Omental fat pad (tissue), 4 donors: ENCODE measurements at places on chromosomes 12 and 14. TPM values are rescaled to one million over a fixed set of nuclear protein-coding genes. Genes with fewer than 3 reads are reported as not detected.

DNA sequence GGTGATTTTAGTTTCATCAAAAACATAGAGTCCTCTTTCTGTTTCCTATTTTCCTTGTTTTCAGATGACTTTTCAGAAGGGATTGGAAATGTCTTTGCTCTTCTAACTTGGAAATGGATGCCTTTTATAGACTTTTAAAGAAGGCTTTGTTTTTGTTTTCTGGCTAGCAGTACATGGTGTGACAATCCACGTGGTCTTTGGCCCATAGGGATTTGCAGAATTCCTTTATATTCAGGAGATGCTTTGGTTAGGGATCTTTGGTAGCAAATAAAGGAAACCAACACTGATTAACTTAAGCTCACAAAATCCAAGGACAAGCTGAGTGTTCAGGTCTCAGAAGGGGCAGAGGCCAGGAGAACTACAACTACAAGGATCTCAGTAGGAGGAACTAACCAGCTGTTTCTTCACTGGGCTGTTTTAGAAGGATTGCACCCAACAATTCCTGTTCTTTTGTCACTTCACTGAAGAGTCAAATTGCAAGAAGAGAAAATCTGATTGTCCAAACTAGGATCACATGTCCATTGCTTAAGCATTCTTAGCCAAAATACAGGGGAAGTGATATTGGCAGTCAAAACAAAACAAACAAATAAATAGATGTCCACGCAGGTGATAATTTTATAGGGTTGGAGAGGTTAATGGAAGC is 58.6 kb upstream of the MANSC4 start:
- DNase-seq: no peak

- DNase-seq: no peak
These were observed 383.7 kb downstream of the EGLN3 start for GRCh38 chr14:33567023-33567728.

- no peak for DNase-seq
These were observed 22.2 kb downstream of the MANSC1 start for GRCh38 chr12:12327802-12328201.

- no peak for DNase-seq
These were observed 2.2 kb upstream of the EP400 start for GRCh38 chr12:131947482-131948027.

- no peak for DNase-seq
These were observed 733.9 kb downstream of the NRXN3 start for GRCh38 chr14:78904094-78904493.

Gene OXA1L
- total RNA-seq: 73.3 TPM

Gene TCTN2
- total RNA-seq: 5.4 TPM

DNA sequence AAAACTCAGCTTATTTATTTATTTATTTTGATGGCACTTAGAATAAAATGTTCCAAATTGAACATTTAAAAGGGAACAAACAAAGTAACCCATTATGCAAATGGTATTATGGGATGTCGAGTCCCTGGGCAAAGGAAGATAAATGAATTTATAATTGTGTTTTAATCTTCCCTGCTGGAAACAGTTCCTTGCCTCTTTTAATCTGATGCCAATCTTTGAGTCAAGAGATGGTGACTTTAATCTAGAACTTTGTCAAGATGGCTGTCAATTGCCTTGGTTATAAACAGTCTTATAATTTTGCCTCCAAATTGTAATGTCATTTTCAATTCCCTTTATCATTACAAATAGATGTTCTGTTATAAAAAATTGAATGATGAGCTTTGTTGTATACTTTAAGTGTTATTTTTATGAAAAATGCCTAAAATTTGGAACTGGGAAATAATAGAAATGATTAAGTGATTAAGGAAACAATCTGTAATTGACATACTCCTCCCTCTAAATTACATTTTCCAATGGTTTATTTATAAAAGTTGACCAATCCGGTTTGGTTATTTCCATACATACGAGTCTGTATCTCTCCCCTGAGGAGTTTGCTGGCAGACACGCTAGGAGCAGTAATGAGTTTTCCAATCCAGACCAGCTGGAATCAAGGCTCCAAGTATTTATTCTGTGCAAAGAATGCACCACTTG is 134.9 kb upstream of the FRMD6 start:
- DNase-seq: no peak

Gene ACYP1
- 17.0 TPM for total RNA-seq

DNA sequence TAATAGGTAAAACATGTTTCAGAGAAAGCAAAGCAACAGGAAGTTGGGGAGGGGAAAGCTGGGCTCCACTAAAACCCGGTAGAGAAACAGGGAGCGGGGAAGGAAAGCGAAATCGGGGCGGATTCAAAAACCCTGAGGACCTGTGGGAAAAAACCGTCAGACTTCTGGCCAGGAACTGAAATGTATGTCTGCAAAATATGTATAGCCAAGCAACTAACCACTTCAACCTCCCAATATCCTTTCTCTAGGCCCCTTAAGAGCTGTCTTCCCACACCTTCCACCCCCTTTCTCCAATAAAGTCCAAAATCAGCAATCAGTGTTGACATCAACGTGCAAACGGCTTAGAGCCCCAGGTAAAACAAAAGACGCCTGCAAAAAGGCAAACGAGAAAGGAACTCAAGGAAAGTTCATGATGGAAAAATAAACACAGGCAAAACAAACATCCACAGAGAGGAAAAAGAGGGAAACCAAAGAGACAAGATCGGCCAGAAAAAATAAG is 32.8 kb downstream of the SIX1 start:
- DNase-seq: no peak

Gene INSM2
- 0.47 TPM for total RNA-seq

- no peak for DNase-seq
These were observed 15.7 kb downstream of the NR1H4 start for GRCh38 chr12:100489251-100489820.

Gene HVCN1
- total RNA-seq: 12.2 TPM

Gene CCDC88C
- 9.6 TPM for total RNA-seq

- no peak for DNase-seq
These were observed 3.8 kb downstream of the ETV6 start for GRCh38 chr12:11653215-11653753.

DNA sequence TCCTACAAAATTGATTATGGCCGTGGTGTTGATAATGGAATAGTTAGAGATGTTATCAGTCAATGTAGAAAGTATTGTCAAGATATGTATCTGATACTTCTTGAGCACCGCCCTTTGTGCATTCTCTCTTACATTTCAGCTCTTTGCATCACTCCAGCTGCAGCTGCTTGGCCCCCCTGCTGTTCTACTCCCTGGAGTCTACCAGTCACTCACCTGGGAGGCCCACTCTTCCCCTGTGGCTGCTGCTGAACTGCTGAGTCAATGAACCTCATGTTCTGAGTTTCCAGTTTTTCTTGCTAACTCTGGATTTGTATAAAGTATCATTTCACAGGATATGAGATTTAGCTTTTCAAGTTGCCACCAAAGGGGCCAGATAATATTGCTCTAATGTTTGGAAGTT is 312.8 kb upstream of the SLC16A7 start:
- DNase-seq: no peak

DNA sequence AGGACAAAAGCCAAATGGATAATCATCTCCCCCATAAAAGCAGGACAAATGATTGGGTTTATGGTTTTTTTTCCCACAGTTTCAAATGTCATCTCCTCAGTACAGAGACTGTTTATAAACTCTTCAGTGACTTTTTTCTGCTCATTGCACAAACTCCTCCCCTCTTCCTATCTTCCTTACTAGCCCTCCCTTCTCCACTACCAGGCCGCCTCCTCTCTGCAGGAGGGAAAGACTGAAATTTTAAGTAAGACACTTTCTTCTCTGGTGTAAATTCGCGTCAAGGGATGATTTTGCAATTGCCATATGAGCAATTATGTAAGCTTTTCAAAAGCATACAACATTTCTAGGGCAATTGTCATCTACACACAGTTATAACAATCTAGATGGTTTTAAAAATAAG is 37.0 kb downstream of the BTG1 start:
- no peak for DNase-seq

GRCh38 chr14:65255029-65255545 is 152.8 kb upstream of the MAX start:
- DNase-seq: no peak

Gene TDG
- total RNA-seq: 20.1 TPM

GRCh38 chr12:131085816-131086591 is 132.3 kb downstream of the ADGRD1 start:
- DNase-seq: peak; percentile 8

DNA sequence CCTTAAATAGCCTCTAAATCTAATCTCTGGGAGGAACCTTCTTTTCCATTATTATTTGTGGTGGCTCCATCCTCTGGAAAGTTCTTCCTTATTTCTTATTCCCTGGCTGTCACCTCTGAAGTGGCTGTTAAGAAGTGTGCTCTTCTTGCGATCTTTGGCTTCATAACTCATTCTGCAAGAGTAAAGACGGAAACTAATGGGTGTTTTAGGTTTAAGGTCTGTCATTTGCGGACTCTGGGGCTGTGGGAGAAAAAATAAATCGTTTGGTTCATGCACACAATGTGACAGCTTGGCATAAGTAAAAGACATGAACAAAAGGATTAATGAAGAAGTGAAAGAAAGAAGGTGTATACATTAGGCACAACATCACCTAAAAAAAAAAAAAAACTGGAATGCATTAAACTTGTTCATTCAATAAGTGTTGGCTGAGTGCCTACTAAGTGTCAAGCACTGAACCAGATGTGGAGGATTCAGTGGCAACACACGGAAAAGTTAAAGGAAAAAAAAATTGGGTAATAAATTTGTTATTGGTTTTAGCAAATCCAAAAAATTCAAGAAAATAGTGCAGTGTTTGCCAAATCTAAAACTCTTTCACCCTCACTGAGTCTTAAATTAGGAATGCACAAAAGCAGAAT is 99.5 kb downstream of the ERGIC2 start:
- no peak for DNase-seq

- DNase-seq: no peak
These were observed 53.4 kb upstream of the PWP1 start for GRCh38 chr12:107632246-107632645.

Gene GPRC5D
- total RNA-seq: not detected

DNA sequence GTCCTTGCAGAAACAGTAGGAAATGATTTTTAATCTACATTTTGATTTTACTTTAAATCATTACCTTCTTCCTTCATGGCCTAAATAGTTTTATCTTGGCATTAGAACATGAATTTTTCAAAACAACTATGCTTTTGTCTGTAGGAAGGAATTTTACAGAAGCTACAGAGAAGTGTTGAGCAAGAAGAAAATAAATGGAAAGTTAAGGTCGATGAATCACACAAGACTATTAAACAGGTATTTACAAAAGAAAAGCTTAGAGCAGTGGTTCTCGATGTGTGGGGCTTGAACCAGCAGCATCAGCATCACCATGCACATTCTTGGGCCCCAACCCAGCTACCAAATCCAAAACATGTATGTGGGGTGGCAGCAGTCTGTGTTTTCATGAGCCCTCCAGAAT is 91.6 kb downstream of the KTN1 start:
- DNase-seq: no peak

DNA sequence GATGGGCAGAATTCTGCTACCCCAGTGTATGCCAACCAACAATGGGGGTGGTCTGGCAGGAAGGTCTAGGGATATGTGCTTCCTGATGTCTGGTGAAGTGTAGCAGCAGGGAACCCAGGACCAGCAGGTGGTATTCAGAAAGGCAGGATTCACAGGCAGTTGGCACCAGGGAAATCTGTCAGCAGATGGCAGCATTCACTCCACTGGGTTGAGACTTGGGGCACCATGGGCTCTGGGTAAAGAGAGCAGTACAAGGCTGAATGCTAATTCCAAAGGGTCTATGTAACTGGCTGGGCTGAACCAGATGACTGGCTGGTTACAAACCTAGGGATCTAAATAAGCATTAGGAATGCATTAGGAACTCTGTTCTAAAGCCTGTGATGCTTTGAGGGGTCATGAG is 466.9 kb upstream of the STXBP6 start:
- DNase-seq: no peak

DNA sequence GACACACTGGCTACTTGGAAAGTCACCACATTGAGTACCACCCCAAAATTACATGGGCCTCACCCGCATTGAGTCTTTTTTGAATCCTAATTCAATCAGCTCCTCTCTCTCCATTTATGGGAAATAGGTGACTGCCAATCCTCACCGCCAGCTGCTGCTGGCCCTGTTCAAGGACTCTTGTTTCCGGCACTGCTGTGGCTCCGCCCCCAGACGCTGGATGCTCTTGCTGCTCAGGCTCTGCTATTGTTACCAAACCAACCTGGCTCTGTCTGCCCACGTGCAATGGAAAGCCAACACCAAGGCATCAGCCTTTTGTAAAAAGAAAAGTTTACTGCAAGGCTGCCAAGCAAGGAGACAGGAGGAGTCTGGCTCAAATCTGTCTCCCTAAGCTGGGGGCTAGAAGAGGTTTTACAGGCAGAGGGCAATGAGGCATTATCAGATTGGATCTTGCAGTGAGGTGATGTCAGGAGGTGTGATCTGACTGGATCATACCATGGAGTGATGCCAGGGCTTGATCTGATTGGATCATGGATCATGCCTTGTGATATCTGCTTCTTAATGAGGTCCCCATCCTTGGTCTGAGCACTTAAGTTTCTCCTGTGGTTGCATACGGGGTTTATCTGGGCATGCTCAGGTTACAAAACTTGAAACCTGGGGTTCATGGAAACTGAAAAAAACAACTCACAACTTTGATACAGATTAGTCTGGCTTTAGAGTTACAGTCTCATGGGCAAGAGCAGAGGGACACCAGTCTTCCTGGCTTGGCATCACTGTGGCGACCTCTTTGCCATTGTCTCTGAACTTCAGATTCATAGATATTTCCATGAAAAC is 117.1 kb upstream of the SLC35F4 start:
- no peak for DNase-seq

DNA sequence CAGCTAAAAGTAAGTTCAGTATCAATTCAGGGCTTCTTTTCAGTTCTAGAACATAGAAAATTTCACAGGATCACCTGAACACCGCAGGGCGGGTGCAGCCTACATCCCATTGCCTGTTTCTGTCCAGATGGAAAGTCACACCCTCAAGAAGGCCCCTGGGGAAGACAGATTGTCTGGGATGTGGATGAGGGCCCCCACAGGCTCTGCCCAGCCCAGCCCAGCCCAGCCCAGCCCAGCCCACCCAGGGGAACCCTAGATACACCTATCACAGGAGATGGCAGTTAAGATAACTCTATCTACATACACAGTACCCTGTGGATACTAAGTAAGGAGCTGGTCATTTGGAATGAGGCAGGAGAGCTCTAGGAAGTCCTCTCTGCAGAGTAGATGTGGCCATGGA is 68.4 kb downstream of the DPF3 start:
- no peak for DNase-seq

DNA sequence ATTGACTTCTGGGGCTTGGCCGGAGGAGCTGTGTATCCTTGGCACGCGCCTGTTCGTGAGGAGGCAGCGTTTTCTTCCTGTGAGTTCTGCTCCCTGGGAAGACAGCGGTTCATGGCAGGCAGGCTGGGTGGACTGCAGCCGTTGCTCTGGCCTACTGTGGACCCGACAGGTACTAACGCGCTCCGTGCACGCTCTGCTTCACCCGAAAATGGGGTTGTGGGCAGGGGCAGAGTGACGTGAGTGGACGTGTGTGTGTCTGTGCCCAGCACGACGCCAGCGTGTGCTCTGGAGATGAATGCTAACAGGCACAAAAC is 179.1 kb downstream of the KIF26A start:
- DNase-seq: no peak
